ENCODE measurements at places on chromosomes 13 and 19.

DNA sequence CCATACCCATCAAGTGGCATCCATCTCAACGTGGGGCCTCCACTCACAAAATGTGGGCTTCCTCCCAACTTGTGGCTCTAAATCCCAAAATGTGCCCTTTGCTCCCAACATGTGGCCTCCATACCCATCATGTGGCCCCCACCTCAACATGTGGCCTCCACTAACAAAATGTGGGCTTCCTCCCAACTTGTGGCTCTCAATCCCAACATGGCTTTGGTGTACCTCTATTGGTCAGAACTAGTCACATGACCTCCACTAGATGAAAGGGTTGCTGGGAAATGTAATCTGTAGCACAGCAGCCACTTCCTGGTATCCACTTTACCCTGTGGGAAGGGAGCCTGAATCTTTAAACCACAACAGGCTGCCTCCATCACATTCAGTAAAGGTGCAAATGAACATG lies 10.1 kb upstream of the ACER1 start:
- DNase-seq = no peak

- no peak for DNase-seq
These were observed 53.4 kb downstream of the FLT3 start for GRCh38 chr13:28046981-28047380.

- peak; percentile 67 for DNase-seq
These were observed 4.5 kb downstream of the FAM174C start for GRCh38 chr19:1279782-1280341.

- no peak for DNase-seq
These were observed 25.0 kb downstream of the AP2S1 start for GRCh38 chr19:46825731-46826055.

Data from stimulated activated CD4-positive, alpha-beta T cell treated with anti-CD3 and anti-CD28 coated beads, Interleukin-1b, Interleukin-23, amount 100 ng/mL, for 24 hours (primary cell).